ENCODE measurements at places on chromosomes 4 and X. TPM values are rescaled to one million over a fixed set of nuclear protein-coding genes. Genes with fewer than 3 reads are reported as not detected.

The CACNA1F gene
- 0.32 TPM for total RNA-seq

DNA sequence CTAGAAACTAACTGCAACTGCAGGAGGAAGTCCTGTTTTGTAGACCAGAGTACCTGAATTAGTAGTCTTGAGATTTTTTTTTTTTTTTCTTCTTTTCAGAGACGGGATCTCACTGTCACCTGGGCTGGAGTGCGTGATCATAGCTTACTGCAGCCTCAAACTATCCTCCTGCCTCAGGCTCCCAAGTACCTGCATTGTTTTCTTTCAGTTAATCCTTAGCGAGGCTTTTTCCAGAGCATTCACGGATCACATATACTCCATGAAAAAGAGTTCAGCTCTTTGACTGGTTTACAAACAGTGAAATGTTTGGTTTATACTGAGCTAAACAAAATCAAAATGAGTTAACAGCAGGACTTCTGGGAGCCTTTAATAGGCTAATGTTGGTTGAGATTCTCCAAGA is 45.8 kb downstream of the KLHL15 start:
- no peak for DNase-seq

The SPANXA2 gene
- not detected for total RNA-seq

DNA sequence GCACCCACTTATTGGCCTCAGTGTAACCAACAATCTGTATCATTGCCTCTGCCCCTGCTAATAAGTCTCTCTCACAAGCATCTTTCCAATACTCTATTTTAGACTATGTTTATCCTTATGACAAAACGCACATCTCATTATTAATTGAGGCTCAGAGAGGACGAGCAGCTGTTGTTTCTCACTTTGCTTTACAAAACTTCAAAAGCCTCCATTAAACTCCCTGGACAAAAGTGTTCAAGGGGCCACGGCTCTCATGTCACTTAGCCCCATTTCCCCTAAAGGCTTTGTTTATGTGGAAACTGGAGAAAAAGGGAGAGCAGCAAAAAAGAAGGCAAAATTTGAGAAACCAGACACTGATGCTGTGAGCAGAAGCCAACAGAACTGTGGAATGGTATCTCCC is 180.0 kb upstream of the LNX1 start:
- DNase-seq: no peak

The FAT4 gene
- total RNA-seq: not detected

DNA sequence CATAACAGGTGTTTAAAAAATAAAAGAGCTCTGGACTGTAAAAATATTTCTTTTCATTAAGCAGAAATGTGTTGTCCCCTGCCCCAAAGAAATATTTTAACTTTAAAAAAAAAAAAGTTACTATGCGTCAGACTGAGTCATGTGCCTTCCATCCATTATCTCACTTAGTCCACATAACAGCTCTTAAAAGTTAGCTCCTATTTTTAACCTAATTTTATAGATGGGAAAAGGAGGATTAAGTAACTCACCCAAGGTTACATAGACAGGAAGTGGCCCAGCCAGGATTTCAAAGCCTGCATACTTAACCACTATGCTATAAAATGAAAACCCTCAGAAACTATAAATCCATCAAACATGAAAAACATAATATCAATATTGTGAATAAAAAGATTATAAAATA is 97.7 kb downstream of the MANBA start:
- DNase-seq: no peak

The TBC1D1 gene
- 50.3 TPM for total RNA-seq

- no peak for DNase-seq
These were observed 62.3 kb downstream of the PPP2R2C start for GRCh38 chr4:6410068-6410467.

The TGIF2LX gene
- not detected for total RNA-seq

- DNase-seq: no peak
These were observed 541.0 kb downstream of the SPRY1 start for GRCh38 chr4:123937581-123937980.

DNA sequence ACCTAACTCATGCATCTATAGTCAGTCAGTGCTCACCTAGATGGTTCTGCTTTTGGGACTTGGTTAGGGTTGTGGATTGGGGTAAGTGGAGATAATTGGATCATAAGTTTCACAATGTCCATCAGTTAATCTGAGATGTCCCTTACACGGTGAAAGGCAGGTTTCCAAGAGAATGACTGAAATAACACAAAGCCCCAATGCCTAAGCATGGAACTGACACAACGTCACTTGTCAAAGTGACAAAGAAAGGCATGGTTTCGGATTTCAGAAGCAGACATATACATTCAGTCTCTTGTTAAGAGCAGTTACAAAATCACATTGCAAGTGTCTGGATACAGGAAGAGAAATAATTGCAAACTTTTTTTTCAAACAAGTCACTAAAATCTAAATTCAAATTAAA is 1456.9 kb downstream of the TECRL start:
- DNase-seq: no peak

The NUDT11 gene
- 6.1 TPM for total RNA-seq

The DAPP1 gene
- 21.4 TPM for total RNA-seq

DNA sequence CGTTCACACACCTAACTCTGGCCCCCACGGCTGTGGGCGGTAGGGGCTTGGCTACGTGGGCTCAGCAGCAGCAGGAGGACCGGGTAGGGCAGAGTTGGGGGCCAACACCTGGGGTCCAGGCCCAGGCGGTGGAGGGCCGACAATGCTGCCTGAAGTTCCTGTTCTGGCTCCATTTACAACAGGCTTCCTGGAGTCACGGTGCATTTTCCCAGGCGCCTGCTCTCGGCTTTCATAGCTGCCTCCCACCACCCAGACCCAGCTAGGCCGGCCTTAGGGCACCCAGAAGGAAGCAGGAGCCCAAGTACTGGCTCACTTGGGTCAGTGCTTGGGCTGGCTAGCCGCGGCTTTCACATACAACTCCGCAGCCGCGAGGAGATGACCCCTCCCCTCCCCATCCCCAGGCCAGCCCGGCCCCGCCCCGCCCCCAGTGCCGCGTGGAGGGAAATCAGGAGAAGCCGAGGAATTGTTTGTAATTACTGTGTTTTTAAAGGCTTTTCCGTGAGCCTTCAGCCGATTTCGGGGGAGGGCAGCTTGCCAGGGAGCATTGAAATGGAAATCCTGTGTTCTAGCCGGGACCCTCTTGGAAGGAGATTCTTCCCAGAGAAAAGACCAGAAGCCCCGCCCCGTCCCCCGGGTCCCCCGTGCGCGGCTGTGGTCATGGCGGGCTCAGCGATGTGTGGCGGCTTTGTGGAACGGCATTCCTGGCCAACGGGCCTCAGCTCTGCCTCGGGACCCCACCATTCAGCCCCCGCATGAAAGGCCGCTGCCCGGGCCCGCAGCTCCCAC is 28.5 kb downstream of the PJA1 start:
- DNase-seq: no peak

- DNase-seq: no peak
These were observed 75.0 kb upstream of the ESX1 start for GRCh38 chrX:104329731-104330130.

DNA sequence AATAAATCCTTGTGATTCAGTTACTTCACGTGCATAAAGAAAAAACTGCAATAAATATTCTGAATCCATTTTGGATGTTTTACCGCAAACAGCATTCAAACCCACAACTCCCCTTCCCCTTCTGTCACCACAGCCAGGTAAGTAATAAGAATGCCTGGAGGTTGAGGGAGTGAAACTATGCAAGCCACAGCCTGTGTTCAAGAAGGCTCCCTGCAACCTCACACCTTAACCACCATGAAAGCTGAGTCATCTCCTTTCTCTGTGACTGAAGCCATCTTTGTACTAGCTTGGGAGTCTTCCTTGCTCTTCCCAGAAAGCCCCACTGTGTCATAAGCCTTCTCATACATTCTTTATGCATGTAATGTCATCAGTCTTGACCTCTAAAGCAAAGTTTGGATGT is 297.0 kb upstream of the PUDP start:
- DNase-seq: no peak

The CABS1 gene
- total RNA-seq: not detected

DNA sequence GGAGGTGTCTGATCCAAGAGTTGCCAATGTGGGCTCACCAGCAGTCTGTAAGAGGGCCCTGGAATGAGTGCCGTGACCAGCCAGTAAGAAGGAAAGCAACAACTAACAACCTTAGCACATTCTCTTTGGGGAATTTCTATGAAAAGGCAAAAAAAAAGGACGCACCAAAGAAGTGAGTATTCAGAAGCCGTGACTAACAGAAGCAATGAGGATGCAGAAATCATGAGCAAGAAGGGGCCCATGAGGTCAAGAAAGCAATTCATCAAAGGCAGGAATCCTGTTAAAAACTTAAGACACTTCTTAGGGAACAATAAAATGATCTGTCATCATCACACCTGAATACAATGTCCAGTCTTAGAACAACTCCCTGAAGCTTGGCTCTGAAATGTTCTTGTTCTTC is 260.5 kb downstream of the RAPGEF2 start:
- no peak for DNase-seq

- DNase-seq: no peak
These were observed 10.1 kb upstream of the EXOSC9 start for GRCh38 chr4:121790976-121791375.

DNA sequence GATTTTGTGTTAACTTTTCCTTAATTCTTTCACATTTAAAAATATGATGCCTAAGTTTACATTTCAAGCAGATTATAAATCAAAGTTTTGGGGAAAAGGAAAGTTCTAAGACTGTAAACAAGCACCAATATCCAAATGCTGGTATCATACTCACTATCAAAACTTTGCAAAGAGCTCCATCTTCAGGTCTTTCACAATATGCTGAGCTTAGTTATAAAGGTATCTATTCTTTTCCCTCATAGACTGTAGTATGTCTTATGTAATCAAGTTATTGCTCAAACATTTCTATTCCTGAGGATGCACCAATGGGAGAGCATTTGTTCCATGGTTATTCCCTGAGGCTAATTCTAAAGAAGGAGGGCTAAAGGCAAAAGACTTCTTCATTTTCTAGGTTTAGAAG is 207.9 kb upstream of the FAM241A start:
- no peak for DNase-seq

The SHISA3 gene
- total RNA-seq: 0.80 TPM

DNA sequence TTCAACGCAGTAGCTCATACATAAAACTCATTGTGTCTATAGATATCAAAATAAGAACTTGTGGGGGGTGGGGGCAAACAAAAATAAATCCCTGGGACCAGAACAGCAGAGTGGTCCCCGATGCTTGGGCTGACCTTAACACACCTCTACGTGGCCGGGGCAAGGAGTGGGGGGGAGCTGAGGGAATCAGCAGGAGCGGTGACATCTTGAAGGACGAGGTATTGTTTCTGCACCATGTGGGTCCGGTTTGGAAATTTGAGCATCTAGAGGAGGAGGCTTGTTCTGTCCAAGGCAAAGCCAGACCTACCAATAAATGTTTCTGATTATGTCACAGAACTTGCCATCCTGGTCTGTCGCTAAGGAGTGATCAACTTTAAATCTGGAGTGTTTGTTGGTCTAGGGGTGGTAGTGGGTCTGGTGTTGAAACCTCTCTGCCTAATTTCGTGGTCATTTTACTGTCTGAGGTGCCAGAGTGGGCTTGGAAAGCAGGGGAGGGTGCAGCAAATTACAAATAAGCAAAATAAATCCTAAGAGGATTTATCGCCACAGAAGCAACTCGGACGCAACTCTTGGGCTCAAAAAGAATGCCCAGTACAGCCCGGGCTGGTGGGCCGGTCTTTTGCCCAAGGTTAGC is 774 bp upstream of the RAPGEF2 start:
- DNase-seq: no peak

The SLC39A8 gene
- total RNA-seq: 136 TPM

The CT45A10 gene
- not detected for total RNA-seq

- no peak for DNase-seq
These were observed 54.9 kb downstream of the DCTD start for GRCh38 chr4:182862141-182862875.
